ENCODE measurements at places on chromosomes 1 and 21.

GRCh38 chr1:207035877-207036551 lies 3.5 kb upstream of the C1orf116 start:
- no peak for DNase-seq

DNA sequence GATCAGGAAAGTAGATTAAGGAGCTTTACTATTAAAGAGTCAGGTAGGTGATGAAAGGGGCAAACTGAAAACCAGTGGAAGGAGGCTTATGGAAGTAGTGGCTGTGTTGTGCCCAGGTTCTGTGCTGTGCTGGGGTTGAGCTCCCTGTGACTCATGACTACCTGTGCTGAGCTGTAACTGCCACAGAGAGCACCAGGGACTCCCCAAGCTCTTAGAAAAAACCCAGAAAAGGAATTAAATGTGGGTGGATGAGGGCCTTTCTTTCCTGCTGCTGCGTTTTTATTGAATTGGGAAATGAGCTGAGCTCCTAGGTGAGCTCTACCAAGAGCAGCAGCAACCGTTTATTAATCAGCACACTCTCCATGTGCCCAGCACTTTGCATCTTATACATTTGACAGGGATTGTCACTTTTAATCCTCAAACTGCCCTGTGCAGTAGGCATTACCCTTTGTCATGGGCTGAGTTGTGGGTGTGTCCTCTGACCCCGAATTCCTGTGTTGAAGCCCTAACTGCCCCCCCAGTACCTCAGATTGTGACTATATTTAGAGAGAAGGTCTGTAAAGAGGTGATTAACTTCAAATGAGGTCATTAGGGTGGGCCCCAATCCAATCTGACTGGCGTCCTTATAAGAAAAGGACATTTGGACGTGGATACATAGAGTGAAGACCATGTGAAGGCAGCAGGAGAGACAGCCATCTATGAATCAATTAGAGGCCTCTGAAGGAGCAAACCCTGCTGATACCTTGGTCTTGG lies 65.4 kb downstream of the AK4 start:
- DNase-seq = no peak

DNA sequence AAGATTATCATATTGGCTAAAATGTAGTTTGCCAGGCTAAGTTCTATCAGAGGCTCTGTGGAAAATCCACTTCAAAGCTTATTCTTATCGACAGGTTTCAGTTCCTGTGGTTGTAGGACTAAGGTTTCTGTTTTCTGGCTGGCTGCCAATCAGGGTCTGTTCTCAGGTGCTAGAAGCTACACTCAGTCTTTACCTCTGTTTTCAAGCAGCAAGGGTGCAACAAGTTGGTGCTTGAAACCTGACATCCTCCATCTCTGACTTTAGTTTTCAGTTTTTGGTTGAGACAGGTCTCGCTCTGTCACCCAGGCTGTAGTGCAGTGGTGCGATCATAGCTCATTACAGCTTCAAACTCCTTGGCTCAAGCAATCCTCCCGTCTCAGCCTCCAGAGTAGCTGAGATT lies 15.3 kb upstream of the TMCO2 start:
- DNase-seq = no peak

DNA sequence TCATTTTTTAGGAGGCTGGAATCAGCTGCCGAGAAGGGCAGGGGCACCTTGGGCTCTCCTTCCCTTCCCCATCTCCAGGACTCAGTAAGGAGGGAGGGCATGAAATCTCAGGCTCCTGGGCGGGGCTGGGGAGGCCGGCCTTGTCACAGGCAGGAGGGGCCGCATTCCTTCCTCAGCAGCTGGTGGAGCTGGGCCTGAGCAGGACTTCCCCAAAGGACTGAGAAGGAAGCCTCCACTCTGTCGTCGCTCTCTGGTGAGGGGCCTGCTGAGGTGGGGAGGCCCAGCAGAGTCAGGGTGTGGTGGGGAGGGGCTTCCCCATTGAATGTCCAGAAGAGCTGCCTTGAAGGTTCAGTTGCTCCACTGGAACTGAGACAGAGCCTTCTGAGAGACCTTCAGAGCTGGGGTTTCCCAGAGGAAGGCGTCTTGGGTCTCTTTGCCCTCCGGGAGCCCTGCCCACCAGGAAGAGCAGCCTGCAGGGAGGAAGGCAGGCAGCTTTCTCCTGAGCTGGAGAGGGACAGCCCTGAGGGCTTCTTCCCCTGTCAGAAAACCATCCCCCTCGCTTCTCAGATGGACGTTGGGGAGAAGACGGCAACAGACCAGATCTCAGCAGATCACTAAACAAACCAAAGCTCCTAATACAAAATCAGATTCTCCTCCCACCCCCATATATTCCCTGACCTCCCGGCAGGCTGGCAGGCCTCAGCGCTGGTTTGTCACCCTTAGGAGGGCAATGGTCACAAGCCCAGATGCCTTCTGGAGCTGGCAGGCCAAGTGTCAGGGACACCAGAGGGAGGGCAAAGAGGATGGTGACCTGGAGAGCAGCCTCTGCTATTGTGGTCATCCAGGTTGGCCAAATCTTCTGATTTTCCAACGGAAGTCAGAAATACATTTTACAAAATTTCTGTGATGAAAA lies 10.7 kb downstream of the KCNA10 start:
- peak; percentile 21 for DNase-seq

DNA sequence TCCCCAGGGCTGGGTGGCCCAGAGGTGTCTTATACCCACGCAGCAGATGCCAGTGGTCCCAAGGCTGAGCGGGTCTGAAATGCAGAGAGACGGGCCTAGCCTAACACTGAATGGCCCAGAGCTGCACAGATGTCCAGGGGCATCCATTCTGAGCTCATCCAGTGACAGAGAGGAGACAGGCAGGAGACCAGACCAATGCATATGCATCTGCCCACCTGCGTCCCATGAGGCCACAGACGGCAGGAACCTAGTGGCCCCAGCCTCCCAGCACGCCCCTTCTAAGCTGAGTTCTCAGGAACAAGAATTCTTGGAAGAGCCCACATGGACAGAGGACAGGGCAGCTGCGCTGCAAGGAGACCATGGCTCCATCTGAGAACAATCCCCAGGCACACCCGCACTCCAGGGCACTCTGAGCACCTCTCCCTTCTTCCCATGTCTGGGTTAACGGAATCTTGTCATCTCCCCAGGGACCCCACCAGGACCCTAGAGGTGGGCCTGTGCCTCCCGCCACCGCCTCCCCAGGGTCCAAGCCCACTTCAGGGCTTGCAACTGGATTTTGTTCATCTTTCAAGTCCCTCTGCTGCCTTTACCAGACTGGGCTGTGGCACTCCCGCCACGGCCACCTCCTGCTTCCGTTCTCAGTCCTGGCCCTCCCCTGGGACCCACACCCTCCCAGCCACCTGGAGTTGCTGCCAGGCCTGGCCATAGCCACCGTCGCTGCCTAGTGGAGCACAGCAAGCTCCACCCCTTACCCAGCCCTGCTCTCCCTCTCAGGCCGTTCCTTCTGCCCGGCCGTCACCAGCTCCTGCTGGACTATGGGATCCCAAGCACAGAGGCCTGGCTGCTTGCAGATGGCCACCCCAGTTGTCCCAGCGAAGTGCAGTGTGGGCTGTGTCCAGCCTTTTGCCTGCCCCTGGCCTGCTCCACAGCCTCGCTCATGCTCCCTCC lies 3.3 kb downstream of the WNT3A start:
- no peak for DNase-seq

DNA sequence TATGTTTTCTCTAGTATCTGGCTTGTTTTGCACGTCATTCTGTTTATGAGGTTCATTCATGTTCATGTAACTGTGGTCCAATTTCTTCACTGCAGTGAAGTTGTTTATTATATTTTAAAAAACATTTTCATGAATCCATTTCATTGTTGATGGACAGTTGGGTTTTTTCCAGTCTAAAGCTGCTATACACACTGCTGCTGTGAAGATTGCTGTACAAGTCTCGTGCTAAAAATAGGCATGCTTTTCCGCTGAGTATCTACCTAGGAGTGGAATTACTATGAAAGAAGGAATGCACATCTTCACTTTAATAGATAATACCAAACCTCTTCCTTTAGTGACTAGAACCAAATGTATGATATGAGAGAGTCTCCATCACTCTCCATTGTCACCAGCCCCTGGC lies 49.0 kb upstream of the ETS2 start:
- peak; percentile 94 for DNase-seq

- DNase-seq = no peak
These were observed 371.8 kb downstream of the HHAT start for GRCh38 chr1:210700511-210700910.

GRCh38 chr1:62844030-62844429 lies 60.1 kb downstream of the ATG4C start:
- DNase-seq = no peak

GRCh38 chr1:102726417-102726816 lies 381.9 kb downstream of the COL11A1 start:
- DNase-seq = no peak

- no peak for DNase-seq
These were observed 122.7 kb downstream of the FASLG start for GRCh38 chr1:172781513-172782140.

DNA sequence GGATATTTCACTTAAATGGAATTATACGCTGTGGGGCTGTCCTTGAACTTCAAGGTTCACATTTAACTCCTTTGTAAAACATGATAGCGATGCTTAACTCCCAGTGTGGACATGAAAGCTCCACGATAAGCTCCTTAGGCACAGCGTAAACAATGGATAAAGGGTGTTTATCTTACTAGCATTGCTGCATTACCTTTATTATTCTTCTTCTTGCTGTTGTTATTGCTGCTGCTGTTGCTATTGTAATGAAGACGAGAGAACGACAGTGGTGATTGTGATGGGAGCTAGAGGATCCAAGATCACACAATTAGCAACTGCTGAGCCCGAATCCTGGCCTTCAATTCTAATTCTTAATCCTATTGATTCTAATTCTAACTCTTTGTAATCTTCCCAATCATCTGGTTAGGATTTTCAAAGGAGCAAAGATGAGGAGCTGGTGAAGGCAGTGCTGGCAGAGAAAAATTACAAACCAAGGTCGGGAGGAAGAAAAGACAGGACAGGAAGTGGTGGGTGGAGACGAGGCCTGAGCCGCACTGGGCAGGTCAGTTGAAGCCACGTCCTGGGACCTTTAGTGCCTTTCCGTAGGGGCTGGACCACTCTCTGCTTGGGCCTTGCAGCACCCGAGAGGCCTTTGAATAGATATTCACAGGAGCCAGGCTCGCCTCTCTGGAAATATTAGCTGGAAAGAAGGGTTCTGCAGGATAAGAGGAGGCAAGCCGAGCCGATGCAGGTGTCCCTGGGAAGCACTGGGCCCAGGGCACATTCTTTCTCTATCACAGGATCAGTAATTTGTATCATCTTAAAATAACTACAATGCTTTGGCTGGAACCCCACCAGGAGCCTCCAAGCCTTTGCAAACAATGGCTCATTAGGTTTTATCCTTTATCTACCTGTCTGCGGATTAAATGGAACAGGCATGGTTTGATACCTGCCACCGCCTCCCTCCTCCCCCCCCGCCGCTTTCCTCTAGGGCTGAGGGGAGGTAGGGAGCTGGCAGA lies 571.6 kb downstream of the AJAP1 start:
- no peak for DNase-seq

DNA sequence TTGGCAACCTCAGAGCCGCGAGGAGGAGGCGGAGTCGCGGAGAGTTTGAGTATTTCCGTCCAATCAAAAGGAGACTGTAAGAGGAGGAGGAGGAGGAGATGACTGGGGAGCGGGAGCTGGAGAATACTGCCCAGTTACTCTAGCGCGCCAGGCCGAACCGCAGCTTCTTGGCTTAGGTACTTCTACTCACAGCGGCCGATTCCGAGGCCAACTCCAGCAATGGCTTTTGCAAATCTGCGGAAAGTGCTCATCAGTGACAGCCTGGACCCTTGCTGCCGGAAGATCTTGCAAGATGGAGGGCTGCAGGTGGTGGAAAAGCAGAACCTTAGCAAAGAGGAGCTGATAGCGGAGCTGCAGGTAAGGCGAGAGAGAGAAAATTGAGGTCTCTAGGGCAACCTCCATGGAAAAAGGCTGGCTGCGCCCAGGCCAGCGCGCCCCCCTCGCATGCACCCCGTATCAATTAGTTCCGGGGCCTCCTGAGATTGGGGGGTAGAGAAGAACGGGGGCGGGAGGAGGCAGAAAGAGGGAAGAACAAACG lies at the start of gene PHGDH:
Gene PHGDH (plus strand): TSS at position 131 of the 538 bp plus-strand sequence. CDS start 89 bp downstream, at position 220.
- DNase-seq = peak; percentile 92

- DNase-seq = no peak
These were observed 5.8 kb upstream of the AHDC1 start for GRCh38 chr1:27609618-27610240.

GRCh38 chr1:182588500-182589396 lies at the start of gene RNASEL:
Gene RNASEL (minus strand): TSS chr1:182589256. CDS start chr1:182586806, 2,450 bp downstream.
- DNase-seq = peak; percentile 61

GRCh38 chr1:174398246-174398645 lies 49.5 kb upstream of the GPR52 start:
- DNase-seq = peak; percentile 7

GRCh38 chr1:186609183-186609582 lies 71.0 kb downstream of the PTGS2 start:
- no peak for DNase-seq

DNA sequence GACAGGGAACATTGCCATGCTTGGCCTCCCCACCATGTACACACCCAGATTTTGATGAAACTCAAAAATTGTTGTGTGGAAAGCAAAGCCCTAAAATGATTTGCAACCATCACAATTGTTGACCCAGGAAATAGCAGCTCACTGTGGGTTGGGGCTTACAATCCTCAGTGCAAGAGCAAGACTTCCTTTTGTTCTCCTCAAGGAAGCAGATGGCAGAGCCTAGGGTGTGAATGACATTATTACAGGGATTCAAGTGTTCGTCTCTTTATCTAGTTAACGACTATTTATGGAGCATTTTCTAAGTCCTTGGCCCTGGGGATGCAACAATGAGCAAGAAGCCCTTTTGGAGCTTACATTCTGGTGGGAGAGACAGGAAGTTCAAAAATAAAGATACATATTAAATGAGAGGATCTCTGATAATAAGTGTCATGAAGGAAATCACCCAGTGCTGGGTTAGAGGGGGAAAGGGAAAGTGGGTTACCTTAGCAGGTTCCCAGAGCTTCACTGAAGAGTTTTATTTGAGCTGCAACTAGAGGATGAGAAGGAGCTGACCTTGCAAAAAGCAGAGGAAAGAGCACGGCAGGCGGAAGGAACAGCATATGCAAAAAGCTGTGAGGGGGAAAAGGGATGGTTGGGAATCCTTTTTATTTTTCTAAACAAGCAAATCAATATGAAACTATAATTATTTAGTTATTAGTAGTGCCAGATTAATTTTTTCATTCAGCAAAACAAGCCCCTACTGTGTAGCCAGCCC lies 38.5 kb upstream of the ID3 start:
- peak; percentile 21 for DNase-seq

DNA sequence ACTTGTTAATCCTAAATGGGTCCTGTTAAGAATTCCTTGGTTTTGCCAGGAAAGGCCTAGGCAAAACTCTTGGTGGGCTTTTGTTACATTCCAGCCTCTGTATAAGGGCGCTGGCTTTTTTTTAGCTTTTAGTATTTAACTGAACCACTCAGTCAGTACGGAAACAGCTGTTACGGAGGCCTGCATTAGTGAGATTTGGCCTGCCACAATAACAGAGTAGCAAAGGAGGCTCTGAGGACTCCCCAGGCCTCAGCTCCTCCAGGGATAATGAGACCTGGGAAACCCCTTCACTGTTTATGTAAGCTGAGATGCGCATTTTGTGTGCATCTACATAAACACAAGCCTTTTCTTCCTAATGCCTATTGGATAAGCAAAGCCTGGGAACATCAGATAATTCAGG lies 210.2 kb downstream of the APP start:
- no peak for DNase-seq

- DNase-seq = peak; percentile 74
These were observed 34.9 kb downstream of the ATP1B1 start for GRCh38 chr1:169141356-169141755.

Measured in fibroblast of skin of back (primary cell).